Spleen (tissue), 13 donors: ENCODE measurements at places on chromosomes 11 and 22. TPM values are rescaled to one million over a fixed set of nuclear protein-coding genes. Genes with fewer than 3 reads are reported as not detected.

GRCh38 chr11:69962152-69962551 is 116.0 kb upstream of the ANO1 start:
- DNase-seq: no peak

OR4A16 gene
- not detected for total RNA-seq

CCS gene
- 32.8 TPM for total RNA-seq

DNA sequence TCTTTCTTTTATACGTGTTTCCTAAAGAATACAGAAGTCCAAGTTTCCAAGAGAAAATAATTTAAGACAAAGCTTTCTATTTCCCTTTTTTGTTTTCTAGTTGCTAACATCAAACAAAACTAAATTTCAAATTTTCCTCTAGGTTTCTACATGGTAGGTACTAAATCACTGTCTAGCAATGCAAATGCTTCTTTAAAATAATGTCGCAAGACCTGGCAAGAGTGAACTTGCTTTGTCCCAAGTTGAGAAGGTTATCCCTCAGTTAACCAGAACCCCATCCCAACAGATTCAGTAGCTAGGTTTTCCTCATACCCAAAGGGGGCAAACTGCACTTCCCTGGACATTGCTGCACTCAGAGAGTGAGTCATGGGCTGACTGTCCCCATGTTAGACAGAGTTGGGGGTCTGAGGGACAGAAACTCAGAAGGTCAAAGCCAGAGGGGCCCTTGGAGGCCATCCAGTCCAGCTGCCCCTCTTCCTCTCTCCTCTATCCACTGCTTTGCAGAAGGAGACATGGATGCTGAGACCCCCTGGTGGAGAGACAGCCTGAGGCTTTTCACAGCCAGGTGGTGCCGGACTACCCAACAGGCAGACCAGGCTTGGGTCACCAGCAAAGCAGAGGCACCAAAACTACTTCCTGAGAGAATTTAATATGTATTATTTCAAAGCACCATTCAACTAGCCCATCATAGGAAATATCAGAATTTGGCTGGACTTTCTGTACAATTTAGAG is 23.1 kb downstream of the OR2AT4 start:
- no peak for DNase-seq

MTFP1 gene
- total RNA-seq: 36.8 TPM

SCGB1D4 gene
- total RNA-seq: not detected

DNA sequence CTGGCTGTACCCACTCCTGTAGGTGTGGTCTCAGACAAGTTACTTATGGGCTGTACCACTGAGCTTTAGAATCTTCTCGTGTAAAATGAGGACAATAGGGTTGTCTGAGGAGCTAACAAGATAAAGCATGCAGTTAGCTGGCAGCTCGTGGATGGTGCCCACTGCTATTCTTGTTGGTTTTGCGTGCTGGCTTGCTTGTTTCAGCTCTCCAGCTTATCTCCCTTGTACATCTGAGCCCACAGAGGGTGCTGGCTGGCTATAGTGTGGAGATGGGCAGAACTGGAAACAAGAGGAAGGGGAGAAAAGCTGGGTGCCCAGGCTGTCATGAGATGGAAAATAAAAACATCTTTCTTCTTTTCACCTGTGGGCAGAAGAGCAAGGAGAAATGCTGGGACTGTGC is 46.5 kb upstream of the GALNT18 start:
- no peak for DNase-seq

CFAP300 gene
- total RNA-seq: not detected

ILK gene
- 194 TPM for total RNA-seq

DNA sequence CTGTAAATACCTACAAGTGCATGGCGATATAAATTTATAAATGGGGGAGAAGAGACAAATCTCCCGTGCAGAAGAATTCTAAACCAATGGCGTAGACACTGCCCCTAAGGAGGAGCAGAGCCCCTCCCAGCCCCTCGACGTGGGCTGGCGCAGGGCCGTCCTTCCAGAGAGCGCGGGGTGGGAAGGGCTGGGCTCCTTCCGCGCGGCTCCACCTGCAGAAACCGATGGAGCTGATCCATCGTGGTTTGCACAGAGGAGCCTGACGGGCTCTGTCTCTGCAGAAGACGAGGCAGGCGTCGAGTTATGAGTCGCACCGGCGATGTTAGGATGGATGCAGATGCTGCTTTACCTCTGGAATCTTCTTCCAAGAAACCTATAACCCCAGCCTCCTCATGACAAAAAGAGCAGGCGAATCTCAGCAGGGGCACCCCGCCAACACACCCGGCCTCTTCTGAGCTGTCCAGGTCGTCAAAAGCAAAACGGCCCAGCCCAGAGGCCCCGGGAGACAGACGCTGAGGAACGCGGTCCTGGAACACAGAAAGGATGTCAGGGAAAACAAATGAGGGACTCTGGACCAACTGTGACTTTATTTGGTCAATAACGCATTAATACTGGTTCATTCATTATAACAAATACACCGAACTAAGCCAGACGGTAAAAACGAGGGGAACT is 11.0 kb upstream of the B4GALNT4 start:
- DNase-seq: peak; percentile 61

DNA sequence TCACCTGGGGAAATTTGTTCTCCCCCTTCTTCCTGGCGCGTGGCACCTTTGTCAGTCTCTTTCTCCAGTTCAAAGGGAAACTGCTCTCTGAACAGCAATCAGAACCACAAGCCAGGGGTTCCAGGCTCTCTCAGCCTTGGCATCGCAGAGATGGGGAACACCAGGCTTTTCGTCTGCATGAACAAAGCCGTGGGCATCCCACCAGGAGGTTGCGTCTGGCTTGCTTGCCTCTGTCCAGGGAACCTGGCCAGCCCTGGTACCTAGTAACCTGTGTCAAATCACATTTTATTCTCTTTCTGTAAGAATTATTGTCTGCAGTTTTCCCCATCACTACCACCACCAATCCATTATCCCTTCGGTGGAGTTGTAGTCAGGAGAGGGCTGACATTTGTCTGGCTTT is 107.0 kb downstream of the WNT7B start:
- DNase-seq: no peak

DNA sequence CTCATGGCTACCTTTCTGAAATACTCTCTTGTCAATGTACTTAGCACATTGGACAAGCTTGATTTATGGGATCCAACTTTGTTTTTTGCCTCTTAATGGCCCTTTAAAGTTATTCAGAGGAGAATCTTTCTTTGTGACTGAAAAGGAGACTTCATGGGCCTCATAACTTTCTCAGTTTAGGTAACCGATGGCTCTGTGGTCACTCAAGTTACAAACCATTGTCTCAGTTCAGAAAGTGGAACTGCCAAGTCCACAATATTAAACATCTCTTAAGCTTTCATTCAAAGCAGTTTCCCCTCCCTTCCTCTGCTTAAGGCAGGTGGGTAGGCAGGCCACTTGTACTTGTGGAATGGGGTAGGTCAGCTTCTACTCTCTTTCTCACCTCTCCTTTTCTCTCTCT is 12.3 kb upstream of the ARL14EP start:
- no peak for DNase-seq

GRCh38 chr11:132154781-132155180 is 784.4 kb downstream of the NTM start:
- DNase-seq: no peak

PIH1D2 gene
- 2.2 TPM for total RNA-seq

GRCh38 chr11:74689666-74690065 is 41.6 kb downstream of the CHRDL2 start:
- peak; percentile 2 for DNase-seq

DNA sequence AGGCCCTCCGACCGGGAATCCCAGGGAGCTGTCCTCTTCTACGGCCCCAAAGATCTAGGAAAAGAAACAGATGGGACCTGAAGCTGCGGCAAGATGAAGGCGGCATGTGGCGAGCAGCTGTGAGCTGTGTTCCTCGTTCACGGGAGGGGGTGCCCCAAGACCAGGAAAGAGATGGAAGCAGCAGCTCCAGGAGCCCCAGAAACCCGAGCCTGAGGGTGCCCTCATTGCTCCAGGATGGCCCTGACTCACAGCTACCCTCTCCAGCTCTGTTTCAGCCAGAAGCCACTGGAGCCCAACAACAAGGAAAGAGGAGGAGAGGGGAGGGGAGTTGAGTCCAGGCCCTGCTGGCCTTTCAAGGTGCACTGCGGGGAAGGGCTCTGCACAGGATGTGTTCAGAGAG is 23.7 kb upstream of the NAP1L4 start:
- DNase-seq: no peak

CRYAB gene
- total RNA-seq: 11.2 TPM

SLC6A5 gene
- not detected for total RNA-seq

DBX1 gene
- not detected for total RNA-seq

DNA sequence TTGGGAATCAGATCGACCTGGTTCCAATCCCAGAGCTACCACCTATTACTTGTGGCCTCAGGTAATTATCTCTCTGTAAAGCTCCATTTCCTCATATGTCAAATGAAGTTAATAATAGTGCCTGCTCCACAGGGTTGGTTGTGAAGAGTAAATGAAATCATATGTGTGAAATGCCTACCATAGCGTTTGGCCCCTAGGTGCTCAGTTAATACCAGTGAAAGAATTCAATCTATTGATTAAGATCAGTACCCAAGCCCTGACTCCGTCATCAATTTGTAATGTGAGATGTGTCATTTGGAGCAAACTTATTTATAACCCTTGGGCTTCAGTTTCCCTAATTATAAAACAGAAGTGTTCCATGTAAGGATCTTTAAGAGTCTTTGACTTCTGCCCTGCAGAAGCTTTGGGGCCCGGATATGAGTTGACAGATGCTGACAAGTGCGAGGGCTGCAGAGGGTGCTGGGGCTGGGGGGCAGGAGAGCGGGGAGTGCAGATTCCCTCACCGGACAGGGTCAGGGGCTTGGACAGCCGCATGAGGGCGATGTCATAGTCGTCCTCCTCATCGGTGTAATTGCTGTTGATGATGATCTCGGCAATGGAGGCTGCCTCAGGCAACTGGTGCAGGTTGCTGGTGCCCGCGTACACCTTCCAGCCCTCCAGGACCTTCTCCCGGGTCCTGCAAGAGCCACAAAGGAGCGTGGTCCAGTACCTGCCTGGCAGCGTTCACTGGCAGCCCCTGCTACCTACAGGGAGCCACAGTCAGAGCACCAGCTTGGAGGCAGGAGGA is 20.9 kb downstream of the TMPRSS13 start:
- DNase-seq: peak; percentile 65

- DNase-seq: no peak
Observed at GRCh38 chr11:1118755-1119603, 38.8 kb upstream of the MUC5AC start.

GRCh38 chr11:72072348-72072747 is 8.0 kb downstream of the NUMA1 start:
- no peak for DNase-seq

- DNase-seq: no peak
Observed at GRCh38 chr22:21108379-21109115, 62.8 kb downstream of the LRRC74B start.

GTSE1 gene
- 4.6 TPM for total RNA-seq

ANO5 gene
- 2.9 TPM for total RNA-seq

DNA sequence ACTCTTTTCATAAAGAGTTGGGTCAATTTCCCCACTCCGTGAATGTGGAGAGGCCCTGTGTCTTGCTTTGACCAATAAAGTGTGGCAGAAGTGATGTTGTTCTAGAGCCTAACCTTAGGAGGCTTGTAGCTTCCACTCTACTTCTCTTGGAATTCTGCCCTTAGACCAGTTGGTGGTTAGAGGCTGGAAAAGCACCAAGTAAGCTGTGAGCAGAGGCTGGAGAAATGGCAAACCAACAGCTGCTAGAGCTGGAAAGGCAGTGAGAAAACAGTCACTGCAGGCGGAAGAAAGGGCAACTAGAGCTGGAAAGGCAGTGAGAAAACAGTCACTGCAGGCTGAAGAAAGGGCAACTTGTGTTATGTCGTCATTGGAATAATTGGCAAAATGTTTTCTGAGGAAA is 29.8 kb upstream of the MSANTD2 start:
- DNase-seq: no peak

- DNase-seq: peak; percentile 76
Observed at GRCh38 chr11:64753380-64754123, 6.2 kb downstream of the PYGM start.

DNA sequence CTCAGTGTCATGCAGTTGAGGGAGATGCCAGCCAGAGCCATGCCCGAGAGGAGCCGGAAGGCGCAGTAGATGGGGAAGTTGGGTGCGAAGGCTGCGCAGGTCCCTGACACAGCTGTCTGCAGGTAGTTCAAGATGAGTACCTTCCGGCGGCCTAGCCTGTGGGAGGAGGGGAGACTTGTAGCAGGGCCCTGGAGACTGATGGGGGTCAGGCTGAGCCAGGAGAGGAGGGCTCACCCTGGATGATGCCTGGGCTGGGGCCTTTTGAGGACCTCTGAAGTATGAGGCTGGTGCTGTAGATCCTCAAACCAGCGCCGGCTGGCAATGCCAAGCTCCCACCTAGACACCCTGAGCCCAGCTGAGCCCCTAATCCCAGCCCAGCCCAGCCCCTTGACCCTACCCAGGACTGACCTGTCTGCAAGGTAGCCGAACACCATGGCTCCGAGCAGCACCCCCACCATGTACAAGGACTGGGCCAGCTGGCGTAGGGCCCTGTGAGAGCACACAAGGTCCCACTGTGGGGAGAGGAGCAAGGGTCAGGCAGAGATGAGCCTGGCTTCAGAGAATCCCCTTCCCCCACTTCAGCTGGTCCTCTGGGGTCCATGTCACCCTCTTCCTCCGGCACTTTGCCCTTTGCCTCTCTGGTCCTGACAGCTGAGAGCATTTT is 1.1 kb downstream of the SLC22A6 start:
- DNase-seq: no peak

- DNase-seq: peak; percentile 47
Observed at GRCh38 chr11:69508974-69509373, 27.5 kb downstream of the LINC01488 start.

DNA sequence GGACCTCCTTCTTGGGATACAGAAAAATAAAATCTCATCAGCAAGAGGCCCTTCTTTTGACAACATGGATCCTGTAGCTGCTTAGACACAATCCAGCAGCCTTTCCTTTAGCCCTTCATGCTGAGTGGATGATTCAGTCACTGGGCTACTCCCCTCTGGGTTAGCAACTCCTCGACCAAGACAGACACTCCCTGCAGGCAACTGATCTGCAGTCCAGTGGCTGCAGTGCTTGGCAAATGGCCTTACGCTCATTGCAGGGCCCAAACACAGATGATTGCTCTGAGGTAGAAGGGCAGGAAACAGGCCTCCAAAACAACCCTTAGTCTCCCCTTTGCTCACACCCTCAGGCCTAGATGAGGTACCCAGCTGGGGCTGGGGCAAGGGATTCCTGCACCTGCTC is 73.2 kb upstream of the OPCML start:
- DNase-seq: no peak

GRCh38 chr11:61725781-61726231 is 26.6 kb upstream of the MYRF start:
- DNase-seq: no peak

POLD3 gene
- total RNA-seq: 23.1 TPM

SIK2 gene
- 17.4 TPM for total RNA-seq

- DNase-seq: peak; percentile 78
Observed at GRCh38 chr22:37218771-37219411, 6.6 kb upstream of the SSTR3 start.

GRCh38 chr22:23034621-23035556 is 35.4 kb upstream of the GNAZ start:
- no peak for DNase-seq

- no peak for DNase-seq
Observed at GRCh38 chr22:18042685-18043084, 18.3 kb upstream of the MICAL3 start.

- no peak for DNase-seq
Observed at GRCh38 chr11:71171576-71171975, 80.8 kb downstream of the SHANK2 start.

- no peak for DNase-seq
Observed at GRCh38 chr11:9568854-9569587, 4.4 kb upstream of the WEE1 start.

PTPRCAP gene
- 119 TPM for total RNA-seq

GRCh38 chr11:117930668-117931330 is 1.6 kb upstream of the TMPRSS13 start:
- DNase-seq: peak; percentile 61

- no peak for DNase-seq
Observed at GRCh38 chr22:44288913-44289312, 23.8 kb downstream of the SHISAL1 start.
